Activated T-cell treated with anti-CD3 and anti-CD28 coated beads, Interleukin-2, amount 50 U/mL, for 1 hour (primary cell): ENCODE measurements at places on chromosomes 5 and 9.

DNA sequence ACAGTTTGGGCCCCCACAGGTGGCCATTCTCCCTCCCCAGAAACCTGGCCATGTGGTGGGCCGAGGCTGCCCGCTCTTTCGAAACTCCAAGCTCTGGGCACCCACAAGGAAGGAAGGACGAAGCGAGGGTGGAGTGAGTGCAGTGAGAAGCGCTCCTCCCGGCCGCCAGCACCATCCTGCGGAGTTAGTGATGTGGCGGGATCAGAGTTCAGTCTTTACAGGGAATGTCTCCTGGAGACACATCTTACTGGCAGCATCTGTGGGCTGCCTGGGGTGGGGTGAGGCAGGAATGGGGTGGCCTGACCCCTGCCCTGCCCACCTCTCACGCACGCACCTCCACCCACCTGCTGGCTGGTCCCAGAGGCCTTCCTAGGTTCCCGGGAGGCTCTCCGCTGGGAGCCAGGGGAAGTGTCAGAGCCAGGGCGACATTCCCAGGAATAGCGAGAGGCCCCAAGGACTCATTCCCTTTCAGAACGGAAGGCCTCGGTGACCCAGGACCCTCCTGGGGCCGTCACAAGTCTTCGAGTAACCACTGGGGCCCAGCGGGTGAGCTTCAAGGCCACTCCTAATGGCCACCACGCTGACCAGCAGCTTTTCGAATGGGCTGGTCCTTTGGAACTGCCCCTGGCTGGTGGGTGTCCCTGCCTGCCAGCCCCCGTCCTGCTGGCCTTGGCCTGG, 5.5 kb upstream of the RNU6ATAC start:
- no peak for DNase-seq

DNA sequence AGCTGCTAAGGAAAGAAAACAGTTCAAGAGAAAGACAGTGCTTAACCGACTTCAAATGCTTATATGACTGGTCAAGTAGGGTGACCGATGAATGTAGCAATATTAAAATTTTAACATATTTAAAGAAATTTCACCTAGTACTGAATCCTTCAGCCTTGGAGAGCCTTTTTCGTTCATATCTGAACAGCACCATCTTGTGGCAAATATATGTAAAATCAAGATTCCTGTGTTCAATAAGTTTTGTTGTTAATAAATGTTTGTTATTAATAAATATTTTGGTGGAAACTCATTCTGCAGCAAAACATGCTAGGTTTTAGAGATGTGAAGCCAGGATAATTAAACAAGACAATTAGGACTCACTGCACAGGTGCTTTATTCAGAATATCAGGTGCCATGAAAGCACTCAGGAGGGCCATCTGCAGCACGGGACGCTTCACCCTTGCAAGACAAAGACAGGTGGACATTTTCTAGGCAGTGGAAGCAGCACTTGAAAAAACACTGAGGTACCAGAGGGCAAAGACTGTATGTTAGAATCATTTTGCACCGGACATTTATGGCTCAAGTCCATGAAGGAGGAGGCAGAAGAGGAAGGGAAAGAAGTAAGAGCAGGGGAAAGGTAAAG, 15.6 kb downstream of the TICAM2 start:
- DNase-seq: no peak

DNA sequence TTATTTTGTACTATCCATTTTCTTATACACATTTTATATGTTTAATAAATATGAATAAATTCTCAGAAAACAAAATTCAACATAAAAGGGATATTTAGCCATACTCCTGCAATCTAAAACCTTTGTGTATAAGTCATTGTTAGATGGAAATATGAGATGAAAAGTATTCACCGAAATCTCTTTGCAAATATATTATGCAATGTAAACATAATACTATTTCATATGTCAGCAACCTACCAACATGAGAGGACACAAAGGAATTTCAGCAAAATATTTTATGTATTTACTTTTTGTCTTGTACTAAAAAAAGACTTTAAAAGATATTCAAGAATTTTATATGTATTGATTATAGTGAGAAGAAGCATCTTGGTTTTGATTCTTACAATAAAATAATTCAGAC, 1623.4 kb downstream of the EFNA5 start:
- no peak for DNase-seq

GRCh38 chr9:124869986-124870560, 8.1 kb downstream of the ARPC5L start:
- DNase-seq: peak; percentile 85

- DNase-seq: no peak
Measured at GRCh38 chr5:173771121-173771724, 116.9 kb upstream of the CPEB4 start.

- DNase-seq: no peak
Measured at GRCh38 chr9:25724424-25724823, 46.2 kb upstream of the TUSC1 start.

DNA sequence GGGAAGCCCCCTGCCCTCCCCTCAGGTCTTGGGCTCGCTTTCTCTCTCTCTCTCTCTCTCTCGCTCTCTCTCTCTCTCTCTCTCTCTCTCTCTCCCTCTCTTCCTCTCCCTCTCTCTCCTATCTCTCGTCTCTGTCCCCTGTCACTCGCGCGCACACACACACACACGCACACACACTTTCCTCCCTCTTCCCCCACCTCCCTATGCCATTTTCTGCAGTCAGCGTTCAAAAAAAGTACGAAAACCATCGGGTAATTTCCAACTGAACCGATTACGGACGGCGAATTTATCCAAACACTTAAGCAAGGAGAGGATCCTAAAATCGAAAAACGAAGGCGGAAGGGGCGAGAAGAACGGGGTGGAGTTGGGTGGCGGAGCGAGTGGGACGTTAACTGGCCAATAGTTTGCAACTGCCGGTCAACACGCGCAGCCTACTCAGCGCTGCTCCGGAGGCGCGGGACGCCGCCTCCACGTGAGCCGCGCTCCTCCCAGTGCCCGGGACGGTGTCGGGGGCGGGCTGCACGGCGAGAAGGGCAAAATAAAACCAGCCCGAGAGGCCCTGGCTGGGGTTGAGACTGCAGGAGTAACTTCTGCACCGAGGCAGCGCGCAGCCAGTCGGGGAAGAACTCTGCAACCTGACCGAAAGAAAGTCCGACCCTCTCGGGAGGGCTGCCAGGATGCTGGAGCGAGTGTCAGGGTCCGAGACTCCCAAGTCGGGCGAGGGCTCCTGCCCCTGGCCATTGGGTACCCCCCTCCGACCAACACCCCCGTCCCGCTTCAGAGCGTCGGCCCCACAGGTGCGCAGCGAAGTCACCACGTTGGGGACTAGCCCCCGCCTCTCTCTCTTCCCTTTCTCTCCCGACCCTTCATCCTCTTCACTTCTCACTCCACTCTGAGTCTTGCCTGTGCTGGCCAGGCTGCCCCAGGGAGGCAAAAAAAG, 24.9 kb upstream of the ELAVL2 start:
- DNase-seq: no peak

DNA sequence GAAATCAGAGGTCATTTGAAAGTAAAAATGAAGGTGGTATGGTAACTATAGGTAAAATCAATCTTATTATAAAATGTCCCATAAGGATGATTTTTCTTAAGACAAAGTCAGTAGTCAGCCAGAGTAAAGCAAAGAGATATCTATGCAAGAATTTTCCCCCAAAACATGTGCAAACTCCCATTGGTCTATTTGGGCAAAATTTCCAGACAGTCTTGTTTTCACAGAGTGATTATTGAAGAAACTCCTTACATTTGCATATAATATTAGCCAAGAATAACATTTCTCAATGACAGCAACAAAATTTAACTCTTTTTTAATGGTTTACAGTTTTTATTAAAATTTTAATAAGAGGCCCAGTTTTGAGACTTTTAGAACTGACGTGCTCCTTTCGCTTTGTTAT, 406.1 kb upstream of the GRAMD2B start:
- no peak for DNase-seq

DNA sequence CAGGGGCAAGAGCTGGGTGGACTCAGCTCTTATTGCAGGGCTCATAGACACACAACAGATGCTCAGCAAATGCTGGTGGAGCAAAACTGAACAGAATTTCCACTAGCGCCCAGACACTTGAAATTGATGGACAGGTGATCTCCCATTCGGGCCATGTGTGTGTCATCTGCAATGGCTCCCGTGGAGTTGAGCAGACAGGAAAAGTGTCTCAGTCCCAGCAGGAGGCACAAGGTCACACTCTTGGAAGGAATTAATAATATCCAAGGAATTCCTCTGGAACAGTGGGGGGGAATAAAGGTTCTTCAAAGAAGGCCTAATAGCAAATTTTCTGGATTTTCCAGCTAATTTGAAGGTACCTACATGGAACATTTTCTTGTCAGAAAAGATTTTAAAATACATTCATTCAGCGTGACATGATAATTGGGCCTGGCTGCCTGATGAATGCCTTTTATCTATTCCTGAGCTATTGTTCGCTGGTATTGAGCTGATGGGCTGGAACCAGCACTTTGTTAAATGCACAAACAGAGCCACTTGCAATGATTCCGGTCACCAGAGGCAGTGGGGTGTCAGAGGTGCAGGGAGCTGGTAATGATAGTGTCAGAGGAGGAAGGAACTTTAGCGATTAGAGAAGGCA, 31.5 kb upstream of the ALDH1B1 start:
- no peak for DNase-seq

DNA sequence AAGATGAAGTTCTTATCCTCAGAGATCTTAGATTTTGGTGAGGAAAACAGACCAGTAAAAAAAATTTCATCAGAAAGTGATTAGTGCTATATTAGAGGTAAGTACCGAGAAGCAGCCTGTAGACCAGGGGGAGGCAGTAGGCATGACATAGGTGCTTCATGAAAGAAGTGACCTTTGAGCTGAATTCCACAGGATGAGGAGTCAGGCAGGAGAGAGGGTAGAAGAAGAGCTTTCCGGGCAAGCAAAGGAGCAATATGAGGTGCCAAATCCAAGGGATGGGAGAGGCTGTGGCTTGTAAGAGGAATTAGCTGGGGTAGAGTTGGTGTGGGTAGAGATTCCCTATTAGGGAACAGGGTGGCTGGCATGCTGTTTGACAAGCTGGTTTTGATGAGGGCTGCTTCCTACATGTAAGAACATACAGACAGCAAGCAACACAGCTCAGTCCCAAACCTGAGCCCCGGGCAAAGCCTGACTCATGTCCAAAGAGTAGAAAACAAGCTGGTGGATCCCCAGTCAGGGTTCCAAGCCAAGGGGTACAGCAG, 48.4 kb upstream of the PWWP2A start:
- DNase-seq: no peak

- no peak for DNase-seq
Measured at GRCh38 chr9:113712053-113712452, 164.1 kb upstream of the ZNF618 start.

DNA sequence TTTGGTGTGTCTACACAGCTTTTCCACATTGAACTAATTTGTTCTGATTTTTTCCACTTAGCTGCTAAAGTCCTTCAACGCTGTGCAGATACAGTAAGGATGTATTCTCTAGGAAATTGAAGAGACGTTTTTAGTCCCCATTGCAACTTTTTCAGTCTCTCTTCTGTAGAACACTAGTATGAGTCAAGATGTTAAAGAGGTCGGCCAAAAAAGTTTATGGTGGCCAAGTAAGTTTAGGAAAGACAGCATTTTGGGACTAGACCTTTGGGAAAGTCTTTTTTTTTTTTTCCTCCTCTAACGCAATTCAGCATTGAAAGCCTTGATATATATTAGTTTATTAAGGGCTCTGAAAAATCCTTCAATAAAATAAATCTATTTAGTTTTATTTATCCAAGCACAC, 243.5 kb upstream of the FBXL7 start:
- no peak for DNase-seq

- no peak for DNase-seq
Measured at GRCh38 chr9:120310035-120310434, 269.9 kb downstream of the CDK5RAP2 start.

DNA sequence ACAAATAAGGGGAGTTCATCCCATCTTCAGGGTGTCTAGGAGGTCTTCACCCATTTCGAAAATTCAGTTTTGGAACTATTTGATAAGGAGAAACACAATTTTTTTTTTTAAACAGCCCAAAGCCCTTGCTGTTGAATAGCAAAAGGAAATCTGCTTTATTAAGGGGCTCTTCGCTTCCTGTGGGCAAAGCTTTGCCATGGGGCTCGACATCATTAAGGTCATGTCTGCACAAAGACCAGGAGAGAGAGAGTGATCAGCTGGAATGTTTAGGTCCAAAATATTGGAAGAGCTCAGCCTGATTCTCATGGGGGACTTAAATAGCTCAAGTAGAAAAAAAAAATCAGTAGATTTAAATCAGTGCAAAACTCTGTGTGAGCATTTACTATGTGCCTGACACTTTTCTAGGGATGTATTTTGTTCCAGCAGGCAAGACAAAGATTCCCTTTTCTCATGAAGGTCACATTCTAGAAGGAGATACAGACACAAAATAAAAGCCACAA, 564.6 kb upstream of the KLF4 start:
- DNase-seq: no peak

DNA sequence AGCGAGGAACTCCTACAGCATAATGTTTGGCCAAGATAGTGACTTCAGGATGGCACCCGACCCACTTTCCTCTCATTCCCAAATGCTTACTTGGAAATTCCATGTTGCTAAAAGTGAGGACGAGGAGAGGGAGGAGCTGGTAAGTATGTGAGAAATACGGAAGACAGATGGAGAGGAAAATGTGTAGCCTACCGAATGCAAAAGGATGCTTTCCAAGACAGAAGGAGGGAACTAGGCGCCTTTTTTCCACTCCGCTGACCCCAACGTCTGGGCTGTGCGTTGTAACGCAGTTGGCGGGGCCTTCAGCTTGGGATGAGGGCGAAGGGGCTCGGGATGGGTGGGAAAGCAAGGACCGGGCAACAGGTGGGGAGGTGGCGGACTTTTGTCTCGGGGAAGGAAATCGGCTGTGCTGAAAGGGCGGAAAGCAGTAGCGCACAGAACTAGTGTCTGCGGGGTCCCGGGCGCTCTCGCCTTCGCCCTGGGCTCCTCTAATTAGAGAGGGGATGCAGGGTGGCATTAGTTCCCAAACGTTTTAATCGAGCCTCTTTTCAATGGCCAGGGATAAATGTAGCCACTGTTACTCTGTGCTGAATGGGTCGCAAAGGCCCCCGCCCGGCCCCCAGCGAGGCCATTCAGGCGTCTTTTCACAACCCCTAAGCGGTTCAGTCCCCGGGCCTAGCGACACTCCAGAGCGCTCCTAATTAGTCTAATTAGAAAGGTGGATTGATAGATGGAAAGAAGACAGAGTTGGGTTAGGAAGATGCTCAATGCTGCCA, 12.6 kb downstream of the FOXD1 start:
- DNase-seq: no peak

GRCh38 chr5:103315455-103315854, 56.9 kb downstream of the MACIR start:
- DNase-seq: no peak

- DNase-seq: no peak
Measured at GRCh38 chr9:79200336-79200735, 371.4 kb upstream of the TLE4 start.

DNA sequence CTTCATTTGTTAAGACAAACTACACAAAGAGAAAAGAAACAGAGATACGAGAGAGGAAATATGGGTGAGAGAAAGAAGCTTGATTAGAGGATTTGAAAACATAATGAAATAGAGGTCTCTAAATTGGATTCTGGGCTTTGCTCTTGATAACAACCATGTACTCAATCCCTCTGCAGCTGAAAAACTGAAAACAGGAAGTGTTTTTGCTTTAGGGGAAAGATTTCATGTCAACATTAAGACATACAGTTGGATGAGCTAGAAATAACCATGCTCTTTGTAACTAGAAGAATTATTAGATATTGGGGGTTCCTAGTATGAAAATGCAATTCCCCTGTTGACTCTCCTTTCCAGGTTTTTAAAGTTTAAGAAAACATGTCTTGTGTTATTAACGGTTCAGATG, 21.9 kb downstream of the CRHBP start:
- no peak for DNase-seq
